ENCODE measurements at places on chromosomes 7 and 10. TPM values are rescaled to one million over a fixed set of nuclear protein-coding genes. Genes with fewer than 3 reads are reported as not detected.
A peak's percentile ranks its signal among the peaks of the same experiment; 100 is the strongest.

Gene CCL24
- total RNA-seq, result not detected

Gene GRIFIN
- total RNA-seq, result not detected

Gene ANKRD61
- not detected for total RNA-seq

Gene NEBL
- 3.3 TPM for total RNA-seq

Gene NKX1-2
- not detected for total RNA-seq

DNA sequence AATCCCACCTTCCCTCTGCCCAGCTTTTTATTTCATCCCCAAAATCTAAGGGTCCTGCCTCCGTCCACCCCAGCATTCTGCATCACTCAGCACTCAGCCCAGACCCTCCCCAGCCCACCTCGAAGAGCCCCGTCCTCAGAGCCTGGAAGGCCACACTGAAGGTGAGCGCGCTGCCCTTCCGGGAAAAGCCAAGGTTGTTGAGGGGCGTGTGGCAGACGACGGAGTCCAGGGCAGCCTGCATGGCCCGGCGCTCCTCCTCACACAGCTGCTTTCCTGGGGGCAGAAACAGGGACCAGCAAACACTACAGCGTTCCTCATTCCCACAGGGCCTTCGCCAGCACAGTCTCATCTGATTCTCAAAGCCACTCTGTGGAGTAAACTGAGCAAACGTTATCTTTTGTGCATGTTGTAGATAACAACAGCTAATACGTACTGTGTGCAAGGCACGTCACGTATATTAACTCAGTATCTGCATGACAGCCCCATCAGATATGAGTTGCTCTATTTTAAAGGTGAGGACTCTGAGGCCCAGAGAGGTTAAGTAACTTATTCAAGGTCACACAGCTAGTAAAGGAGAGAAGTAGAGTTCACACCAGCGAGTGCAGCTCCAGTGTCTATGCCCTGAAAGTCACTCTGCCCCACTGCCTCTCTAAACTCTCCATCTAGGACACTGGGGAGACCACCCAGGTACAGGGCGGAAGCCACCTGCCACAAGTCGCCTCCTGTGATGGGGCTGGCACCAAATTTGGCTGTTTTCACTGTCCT lies 2.8 kb downstream of the TRAPPC14 start:
- no peak for DNase-seq

- DNase-seq, result peak; percentile 59
Observed at GRCh38 chr7:98836811-98837629, 32.8 kb downstream of the TMEM130 start.

DNA sequence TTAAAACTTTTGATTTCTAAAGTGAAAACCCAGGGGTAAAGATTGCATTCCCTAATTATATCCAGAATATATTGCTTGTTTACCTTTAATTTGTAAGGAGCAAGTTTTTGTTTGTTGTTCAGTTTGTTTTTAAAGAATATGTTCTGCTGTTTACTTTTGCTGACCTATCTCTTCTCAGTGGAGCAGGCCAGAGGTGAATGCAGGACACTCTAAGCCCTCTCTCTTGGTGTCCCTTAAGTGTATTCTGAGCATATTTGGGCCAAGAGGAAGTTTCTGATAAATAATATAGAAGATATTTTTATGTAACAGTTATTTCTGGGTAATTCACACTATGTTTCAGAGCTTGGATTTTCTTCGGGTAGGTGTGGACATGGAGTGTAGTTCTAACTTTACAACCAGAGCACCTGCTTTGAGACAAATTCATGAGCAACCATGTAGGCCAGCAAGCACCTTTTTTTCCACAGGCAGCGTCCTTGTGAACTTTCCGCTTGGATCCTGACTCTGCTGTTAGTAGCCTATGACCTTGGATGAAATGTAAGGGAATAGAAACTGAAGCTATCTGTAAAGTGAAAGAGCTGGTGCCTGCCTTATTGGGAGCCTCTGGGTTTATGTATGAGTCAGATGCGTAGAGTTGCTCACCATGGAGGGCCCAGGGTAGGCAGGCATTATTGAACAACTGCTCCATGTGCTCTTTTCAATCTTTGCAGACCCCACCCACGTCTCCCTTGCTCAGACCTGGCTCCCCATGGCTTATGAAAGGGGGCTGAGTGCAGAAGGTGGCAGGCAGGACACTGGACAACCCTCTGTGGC lies 16.1 kb downstream of the OGDH start:
- DNase-seq, result peak; percentile 66

DNA sequence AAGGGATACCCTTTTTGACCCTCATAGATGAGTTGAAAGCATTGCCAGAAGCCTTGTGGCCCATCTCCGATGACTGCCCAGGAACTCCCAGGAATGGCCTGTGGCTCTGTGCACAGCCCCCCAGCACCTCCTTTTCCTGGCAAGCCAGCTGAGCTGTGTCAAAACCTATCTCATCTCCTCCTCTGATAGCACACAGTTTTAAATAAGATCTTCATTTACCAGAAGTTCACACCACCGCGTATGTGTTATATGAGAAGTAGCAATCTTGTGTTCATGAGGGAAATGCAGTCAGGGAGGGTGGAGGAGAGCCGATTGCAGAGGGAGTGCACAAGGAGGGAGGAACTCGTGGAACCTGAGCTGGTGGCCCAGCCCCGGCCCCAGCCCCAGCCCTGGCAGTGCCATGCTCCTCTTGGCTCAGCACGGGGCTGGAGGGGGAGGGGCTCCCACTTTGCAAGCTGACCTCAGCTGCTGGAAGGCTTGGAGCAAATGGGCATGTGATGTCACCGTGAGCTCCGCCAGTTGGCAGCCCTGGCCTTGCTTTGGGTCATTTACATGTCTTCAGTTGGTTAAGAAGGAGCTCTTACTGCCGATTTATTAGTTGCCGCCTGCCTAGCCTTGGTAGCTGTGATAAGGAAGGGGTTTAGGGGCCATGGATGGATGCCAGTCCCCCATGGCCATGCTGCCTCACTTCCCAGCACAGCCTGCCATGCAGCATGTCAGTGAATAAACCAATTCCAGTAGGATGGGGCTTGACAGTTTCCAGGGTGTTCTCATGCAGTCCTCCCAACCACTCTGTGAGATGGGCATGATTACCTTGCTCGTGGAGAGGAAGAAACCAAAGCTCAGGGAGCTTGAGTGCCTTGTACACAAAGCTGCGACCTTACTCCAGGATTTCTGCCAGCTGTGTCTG lies 20.0 kb downstream of the UNC5B start:
- DNase-seq, result peak; percentile 41

- no peak for DNase-seq
Observed at GRCh38 chr10:117477211-117477947, 65.2 kb upstream of the EMX2 start.

DNA sequence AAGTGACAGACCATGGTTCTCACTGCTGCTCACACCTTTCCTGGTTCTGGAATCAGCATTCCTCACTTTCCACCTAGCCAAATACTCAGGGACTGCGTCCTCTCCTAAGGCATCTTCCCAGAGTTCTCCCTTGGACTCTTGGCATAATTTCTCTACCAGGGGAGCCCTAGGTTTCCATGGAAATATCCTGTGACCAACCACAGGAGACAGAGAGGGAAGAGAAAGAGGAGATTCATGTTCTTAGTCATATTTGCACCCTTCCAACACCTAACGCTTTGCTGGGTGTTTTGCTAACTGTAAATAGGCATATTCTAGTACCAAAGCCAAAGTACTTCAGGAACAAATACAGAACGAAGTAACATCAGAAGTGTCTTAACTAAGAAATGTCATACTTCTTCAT lies 28.6 kb downstream of the DENND11 start:
- DNase-seq, result peak; percentile 25

- DNase-seq, result peak; percentile 37
Observed at GRCh38 chr7:39709768-39710311, 86.5 kb downstream of the RALA start.

- DNase-seq, result no peak
Observed at GRCh38 chr7:2643386-2644219, 11.8 kb downstream of the TTYH3 start.

Data from renal cortical epithelial cell (primary cell).